ENCODE measurements at places on chromosomes 7 and 10.

DNA sequence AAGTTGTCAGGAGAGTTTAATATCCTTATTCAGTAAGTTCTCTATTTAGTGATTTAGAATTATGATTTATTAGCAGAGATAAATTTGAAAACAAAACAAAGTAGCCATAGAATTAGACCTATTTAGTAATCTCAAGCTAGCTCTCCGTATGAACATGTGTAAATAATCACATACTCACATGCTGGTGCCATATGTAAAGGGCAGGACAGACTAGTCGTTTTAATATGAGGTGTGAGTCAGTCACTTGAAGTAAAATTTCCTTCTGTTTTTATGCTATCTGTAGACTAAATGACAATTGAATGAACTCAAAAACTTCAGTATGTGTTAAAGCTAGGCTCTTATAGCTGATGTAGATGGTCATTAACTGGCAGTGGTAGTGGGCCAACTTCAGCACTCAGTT, 67.1 kb downstream of the WAC start:
- no peak for DNase-seq

GRCh38 chr10:90885176-90885575, 13.4 kb downstream of the RPP30 start:
- no peak for DNase-seq

GRCh38 chr10:102963756-102964025, 45.6 kb downstream of the CNNM2 start:
- no peak for DNase-seq

GRCh38 chr7:112079673-112080072, 126.5 kb downstream of the DOCK4 start:
- no peak for DNase-seq

GRCh38 chr7:45679516-45679915, 105.3 kb downstream of the ADCY1 start:
- DNase-seq = no peak

- DNase-seq = no peak
Observed at GRCh38 chr7:157898261-157898660, 561.5 kb downstream of the DNAJB6 start.

DNA sequence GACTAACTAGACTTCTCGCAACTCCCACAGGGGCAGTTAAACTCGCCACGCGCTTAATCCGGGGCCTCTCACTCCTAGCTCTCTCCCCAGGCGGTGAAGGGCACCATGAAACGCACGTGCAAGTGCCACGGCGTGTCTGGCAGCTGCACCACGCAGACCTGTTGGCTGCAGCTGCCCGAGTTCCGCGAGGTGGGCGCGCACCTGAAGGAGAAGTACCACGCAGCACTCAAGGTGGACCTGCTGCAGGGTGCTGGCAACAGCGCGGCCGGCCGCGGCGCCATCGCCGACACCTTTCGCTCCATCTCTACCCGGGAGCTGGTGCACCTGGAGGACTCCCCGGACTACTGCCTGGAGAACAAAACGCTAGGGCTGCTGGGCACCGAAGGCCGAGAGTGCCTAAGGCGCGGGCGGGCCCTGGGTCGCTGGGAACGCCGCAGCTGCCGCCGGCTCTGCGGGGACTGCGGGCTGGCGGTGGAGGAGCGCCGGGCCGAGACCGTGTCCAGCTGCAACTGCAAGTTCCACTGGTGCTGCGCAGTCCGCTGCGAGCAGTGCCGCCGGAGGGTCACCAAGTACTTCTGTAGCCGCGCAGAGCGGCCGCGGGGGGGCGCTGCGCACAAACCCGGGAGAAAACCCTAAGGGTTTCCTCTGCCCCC, 19.5 kb downstream of the WNT8B start:
- peak; percentile 82 for DNase-seq

DNA sequence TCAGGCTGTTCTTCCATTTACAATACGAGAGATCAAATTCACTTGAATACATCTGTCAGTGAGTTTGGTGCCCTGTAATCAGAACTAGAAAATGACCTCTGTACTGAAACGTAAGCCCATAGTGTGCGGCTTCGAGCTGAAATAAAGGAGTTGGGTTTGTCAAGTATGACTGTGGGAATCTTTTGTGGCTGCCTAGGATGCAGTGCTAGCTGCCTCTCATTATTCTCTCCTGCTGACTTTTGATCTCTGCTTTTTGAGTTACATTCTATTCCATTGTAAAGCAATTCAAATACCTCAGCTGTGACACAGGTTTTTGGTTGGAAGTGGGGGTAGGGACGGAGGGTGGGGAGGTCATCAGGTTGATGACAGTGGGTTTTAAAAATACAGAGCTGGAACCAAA, 40.4 kb downstream of the ICA1 start:
- DNase-seq = no peak

- no peak for DNase-seq
Observed at GRCh38 chr7:134367956-134368749, 51.4 kb upstream of the SLC35B4 start.

DNA sequence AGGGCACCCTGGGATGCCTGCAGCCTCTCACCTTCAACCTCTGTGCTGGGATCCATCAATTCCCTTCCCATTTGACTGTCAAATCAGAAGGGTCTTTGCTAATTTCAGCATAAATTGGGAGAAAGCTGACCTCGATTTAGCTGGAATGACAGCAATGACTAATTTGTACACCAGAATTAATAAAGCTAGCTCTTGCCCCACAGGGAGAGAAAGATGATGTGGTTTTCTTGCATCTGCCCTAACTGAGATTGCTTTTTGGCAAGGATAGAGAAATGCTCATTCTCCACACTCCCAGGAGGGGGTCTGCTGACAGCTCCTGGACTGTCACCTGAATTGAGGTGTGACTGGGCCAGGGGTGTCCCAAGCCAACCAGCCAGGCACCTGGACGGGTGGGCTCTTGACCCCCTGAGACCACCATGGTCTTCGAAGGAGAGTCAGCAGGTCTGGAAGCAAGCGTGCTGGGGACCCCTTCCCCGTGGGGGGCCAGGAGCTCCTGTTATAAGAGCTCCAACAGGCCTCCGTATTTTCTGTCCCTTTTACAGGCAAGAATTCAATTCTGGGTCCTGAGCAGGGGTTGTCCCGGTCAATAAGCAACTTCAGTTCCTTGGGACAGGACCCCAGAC, 42.1 kb downstream of the RBM17 start:
- no peak for DNase-seq

- no peak for DNase-seq
Observed at GRCh38 chr7:94195813-94196212, 191.7 kb upstream of the BET1 start.

GRCh38 chr10:61047081-61047480, 103.1 kb upstream of the RHOBTB1 start:
- no peak for DNase-seq

DNA sequence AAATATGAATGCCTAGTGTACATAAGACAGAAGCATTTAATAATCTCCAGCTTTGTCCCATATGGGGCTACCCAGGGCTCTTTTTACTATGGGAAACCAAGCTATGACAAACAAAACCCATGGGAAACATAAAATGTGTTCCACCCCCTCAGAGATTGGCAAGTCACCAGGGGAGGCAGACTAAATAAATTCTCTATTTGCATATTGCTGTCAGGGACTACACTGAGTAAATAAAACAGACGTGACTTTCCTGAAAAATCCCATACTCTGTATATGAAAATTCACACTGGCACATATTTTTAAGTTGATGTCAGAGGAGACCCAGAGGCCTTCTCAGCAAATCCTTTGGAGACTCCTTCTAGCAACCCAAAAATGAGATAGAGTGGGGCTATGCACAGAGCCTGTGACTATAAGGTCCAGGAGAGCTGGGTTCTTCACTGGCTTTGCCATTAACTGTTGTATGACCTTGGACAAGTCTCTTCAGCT, 44.0 kb upstream of the HPSE2 start:
- DNase-seq = no peak

DNA sequence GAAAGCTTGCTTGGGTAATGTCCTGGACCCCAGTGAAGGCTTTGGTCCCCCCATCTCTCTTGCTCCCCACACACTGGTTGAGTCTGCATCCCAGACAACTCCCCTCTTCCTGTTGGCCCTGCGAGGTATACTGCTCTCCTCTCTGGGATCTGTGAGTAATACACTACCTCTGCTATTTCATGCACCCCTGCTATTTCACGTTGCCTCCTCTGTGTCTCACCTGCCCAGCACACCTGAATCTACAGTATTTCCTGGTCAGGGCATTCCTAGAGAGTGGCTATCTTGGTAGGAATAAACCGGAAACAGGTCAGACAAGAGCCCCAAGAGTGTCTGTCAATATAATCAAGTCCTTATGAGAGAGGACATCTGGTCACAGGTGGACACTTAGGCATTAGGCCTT, 114.3 kb upstream of the ODAD2 start:
- no peak for DNase-seq

DNA sequence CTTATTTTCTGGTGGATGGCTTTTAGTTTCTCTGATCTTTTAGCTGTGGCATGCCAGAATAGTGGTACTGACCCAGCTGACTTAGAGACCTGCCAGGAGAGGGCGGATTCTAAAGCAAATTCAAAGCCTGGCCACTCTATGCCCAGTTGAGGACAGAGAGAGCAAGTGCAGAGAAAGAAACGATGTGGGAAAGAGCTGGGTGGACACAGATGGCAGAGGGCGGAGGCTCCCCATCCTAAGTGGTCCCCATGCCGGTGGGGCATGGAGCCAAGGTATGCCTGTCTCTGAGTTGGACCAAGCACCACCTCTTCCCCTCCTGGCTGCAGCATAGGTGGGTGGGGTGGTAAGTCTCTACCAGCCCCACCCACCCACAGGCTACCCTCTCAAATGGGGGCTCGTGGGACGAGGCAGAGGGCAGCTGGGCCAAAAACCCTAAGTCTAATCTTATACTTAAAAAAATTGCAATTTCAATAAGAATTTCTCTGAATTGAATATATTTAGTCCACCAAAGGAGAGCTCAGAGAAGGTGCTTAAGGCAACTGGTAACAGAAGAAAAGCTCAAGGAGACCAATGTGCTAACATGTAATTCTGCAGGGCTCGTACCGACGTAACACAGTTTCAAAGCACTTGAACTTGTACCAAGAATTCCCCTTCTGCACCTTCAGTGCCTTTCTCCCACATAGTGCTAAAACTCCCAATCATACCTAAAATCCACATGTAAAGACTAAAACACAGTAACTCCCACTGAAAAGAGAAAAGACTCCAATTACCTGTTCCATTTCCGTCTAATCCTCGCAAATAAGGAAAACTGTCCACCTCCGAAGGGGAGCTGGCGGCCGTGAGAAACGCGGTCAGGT, 85.7 kb upstream of the NMT2 start:
- no peak for DNase-seq

- no peak for DNase-seq
Observed at GRCh38 chr10:8392216-8392615, 337.7 kb downstream of the GATA3 start.

DNA sequence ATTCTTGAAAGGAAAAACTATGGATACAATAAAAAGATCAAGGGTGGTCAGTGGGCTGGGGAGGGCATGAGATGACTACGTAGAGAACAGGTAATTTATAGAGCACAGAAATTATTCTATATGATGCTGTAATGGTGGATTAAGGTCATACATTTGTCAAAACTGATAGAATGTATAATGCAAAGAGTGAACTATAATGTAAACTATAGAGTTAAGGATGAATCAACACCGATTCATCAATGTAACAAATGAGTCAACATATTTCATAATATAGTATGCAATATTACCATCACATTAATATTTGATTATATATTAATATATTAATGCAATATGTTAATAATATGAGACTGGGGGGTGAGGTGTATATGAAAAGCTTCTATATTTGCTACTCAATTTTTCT, 555.6 kb upstream of the POT1 start:
- DNase-seq = no peak

DNA sequence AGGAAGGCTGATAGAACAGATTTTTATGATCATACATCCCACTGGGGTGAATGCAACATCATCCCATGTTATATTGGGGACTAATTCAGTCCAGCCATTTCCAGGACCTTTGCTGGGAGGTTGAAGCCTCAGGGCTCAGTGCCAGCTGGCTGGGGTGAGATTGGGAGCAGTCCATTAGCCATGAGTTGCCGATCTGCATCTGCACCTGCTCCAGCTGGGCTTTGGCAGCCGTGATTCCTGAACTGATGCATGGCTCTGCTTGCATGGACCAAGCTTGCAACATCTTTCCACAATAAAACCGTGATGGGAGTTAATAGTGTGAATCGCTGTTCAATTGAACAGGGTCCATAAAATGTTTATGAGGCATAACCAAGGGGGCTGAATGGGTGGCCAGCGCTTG, 346.9 kb downstream of the TYW1 start:
- DNase-seq = no peak

GRCh38 chr7:90709501-90710465, 113.7 kb downstream of the CDK14 start:
- no peak for DNase-seq

- DNase-seq = no peak
Observed at GRCh38 chr7:99373091-99374066, 1.2 kb upstream of the ARPC1B start.

Data from T-helper 2 cell (primary cell).